ENCODE measurements at places on chromosomes 11 and 22.

DNA sequence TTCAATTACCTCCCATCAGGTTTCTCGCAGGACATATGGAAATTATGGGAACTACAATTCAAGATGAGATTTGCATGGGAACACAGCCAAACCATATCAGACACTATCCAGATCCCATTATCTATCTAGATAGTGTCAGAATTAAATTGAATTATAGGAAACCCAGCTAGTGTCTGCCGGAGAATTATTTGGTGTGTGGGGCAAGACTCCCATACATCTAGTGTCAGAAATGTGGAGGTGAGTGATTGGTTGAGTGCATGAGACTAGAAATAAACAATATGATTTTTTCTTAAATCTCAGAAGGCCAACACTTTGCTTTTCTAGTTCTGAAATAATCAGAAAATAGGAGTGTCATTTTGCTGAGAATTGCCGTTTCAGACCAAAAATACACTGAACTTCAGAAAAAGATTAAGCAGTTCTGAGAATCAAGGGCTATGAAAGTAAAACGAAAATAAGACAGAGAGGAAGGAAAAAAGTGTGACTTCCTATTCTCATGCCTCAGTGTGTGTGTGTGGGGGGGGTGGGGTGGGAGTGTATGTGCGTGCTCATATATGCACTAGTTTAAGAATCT is 21.3 kb downstream of the CASP12 start:
- no peak for DNase-seq

DNA sequence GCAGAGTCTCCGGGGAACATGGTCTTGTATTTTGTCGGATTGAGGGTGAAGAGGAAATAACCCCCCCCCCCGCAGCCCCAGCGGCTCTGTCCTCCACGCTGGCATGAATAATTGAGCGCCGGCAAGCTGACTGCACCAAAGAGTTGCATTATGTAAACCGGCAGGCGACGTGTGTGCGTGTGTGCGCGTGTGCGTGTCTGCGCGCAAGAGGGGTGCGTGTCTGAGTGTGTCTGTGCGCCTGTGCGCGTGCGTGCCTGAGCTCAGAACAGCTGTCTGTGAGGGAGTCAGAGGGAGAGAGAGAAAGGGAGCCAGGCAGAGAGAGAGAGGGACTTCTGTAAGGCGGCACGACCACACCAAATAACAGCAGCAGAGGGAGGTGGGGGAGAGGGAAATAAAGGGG is 94.4 kb downstream of the SCN3B start:
- DNase-seq, result peak; percentile 60

GRCh38 chr11:118527109-118527508 is at the start of gene TTC36:
Gene TTC36 (plus strand): TSS chr11:118527474. CDS start chr11:118527495, 21 bp downstream.
- no peak for DNase-seq

DNA sequence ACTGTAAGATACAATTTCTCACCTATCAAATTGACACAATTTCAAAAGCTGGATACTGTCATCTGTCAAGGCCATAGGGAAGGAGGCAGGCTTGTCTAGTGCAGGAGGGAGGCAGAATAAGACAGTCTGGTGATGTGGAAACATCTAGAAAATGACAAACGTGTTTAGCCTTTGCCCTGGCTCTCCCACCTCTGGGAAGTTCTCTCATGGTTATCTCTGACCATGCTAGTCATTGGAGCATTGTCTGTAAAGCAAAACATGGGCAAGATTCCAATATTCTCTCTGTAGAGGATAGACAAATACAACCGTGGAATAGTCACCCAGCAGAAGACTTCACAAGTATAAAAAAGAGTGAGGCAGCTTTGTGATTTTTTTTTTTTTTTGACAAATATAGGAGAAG is 9.1 kb upstream of the SERHL2 start:
- DNase-seq, result no peak

DNA sequence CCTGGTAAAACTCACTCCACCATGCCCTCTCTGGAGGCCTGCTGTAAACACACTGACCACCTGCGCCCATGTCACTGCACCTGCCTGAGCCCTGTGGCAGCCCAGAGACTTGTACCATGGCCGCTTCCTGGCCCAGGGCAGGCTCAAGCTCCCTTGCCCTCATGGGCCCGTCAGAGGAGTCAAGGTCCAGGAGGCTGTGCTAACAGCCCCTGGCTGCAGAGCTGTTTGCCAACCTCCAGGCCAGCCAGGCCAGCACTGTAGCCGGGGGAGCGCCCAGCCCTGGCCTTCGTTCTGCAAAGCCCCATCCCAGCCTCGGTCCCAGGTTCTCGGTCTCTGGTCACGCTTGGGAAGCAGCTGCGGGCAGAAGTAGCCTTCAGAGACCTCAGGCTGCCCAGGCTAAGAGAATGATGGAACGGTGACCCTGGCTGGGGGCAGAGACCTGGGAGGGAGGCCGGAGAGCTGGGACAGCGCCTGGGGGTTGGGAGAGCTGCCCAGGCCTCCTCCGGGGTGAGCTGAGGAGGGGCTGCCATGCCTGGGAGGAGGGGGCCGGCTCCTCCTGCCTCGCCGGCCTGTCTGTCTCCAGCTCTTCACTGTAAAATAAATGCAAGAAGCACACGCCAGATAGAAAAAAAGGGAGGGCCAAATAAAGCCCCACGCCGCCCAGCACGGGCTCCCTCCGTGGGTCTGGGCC is 11.9 kb upstream of the TCF20 start:
- DNase-seq, result no peak

DNA sequence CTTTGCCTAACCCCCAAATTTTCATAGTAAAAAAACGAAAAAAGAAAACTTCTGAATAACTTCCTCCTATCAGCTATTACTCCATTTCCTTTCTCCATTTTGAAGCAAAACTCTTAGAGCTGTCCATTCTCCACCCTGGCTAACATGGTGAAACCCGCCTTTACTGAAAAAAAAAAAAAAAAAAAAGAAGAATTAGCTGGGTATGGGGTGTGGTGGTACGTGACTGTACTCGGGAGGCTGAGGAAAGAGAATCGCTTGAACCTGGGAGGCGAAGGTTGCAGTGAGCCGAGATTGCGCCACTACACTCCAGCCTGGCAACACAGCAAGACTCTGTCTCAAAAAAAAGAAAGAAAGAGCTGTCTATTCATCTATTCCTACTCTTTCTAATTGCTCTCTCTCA is 11.3 kb upstream of the NXF1 start:
- DNase-seq, result no peak

- no peak for DNase-seq
Observed at GRCh38 chr11:4830346-4830745, 9.2 kb downstream of the OR51F2 start.

GRCh38 chr22:45105281-45105702 is 58.4 kb upstream of the NUP50 start:
- DNase-seq, result no peak

GRCh38 chr22:42919199-42919598 is 62.1 kb upstream of the ARFGAP3 start:
- no peak for DNase-seq

DNA sequence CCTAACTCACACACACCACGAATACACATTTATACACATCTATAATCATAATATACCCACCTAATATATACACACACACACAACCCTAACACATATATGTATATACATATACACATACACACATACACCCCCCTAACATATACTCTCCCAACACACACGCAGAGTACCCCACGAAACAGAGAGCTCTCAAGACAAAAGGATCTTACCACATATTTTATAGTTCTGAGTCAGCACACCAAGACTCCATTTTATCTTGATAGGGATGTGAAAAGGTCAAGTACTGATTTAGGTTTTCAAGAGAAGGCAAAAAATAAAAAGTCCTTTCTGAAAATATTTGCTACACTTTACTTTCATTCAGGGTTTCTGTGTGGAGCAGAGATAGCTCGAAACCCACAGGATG is 1207.2 kb downstream of the LRRC4C start:
- no peak for DNase-seq

DNA sequence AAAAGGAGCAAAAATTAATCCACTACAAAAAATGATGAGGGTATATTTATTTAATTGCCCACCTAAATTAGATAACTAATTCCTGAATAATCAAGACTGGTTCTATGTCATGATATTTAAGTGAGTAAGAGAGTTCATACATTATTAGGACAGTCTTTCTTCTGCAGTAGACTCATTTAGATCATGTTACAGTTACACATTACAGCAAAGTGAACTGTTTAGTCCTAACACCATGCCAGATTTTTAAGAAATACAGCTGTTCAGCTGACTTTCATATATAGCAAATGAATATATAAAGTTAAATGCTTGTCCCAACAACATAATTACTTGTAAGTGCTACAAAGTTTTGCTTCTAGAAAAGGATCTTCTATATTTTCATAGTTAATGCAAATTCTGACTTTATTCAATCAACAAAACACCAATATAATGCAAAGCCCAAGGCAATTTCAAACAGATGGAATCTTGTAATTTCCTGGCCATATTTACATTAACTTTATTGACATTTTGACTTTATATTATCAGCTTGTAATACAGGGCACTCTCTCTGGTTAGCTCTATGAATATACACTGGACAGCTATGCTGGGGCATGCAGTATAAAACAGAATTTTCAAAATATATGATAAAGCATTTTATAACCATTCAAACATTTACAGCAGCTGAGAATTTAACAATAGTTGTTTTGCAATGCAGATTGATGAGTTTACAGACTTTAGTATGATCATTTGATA is 45.7 kb upstream of the TP53AIP1 start:
- no peak for DNase-seq

GRCh38 chr11:100574894-100575769 is 112.0 kb upstream of the ARHGAP42 start:
- DNase-seq, result no peak

- DNase-seq, result no peak
Observed at GRCh38 chr11:85485902-85486301, 141.2 kb downstream of the DLG2 start.

GRCh38 chr22:27883656-27884350 is 35.3 kb downstream of the PITPNB start:
- DNase-seq, result no peak

- DNase-seq, result peak; percentile 44
Observed at GRCh38 chr22:35524966-35525686, 15.5 kb upstream of the RASD2 start.

- no peak for DNase-seq
Observed at GRCh38 chr11:4074266-4074665, 20.3 kb upstream of the RRM1 start.

DNA sequence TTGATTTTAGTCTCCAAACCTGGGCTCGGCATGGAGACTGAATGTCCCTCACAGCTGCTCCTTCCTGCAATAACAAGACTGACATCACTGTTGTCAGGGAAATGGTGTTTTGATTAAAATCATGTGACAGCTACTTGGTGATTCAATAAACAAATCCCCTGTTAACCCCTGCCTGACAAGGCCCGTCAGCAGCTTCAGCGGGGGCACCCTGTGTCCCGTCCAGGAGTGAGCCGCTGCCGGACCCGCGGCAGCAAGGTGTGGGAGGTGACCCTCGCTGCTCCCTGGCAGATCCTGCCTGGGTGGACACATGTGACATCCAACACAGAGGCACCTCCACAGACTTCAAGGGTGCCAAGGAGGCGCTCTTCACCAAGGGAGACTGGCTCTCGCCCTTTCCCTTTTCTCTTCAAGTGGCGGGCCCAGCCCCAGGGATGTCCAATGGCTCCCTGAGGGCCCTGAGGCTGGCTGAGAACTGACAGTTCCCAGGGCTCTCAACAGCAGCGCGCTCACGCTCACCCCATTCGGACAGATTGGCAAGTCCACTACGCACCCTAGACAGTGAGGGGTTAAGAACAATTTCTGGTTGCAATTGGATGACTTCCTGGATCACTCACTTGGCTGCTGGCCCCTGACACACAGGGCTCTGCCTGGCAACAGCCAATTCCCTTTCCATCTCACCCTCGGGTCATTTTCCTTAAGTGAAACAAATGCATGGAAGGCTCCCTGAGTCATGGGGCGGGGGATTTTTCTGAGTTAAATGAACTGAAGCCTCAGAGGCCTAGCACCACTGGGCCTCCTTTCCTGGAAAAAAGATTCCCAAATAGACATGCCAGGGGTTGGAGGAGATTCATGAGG is 30.7 kb downstream of the PPP2R1B start:
- peak; percentile 73 for DNase-seq

GRCh38 chr22:45638834-45639746 is 32.5 kb upstream of the ATXN10 start:
- DNase-seq, result peak; percentile 45

DNA sequence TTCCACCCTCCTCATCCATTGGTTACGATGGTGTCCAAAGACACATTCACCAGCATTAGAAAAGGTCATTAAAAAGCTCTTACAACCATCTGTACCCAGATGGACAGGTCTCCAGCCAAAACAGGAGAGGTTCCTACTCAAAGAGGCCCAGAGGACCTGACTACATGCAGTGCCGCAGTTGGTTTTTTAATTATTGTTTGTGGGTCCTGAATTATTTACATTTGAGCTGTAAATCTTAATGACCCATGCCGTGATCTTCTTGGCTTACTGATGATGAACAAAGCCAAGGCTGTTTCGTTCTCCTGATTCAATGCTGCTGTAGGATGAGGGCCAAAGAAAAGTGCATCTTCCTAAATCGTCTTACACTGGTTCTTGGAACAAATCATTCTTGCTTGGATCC is 83.7 kb downstream of the CADM1 start:
- DNase-seq, result no peak
